Hippocampal formation (tissue), 2 donors: ENCODE measurements at places on chromosomes 7 and 10.

DNA sequence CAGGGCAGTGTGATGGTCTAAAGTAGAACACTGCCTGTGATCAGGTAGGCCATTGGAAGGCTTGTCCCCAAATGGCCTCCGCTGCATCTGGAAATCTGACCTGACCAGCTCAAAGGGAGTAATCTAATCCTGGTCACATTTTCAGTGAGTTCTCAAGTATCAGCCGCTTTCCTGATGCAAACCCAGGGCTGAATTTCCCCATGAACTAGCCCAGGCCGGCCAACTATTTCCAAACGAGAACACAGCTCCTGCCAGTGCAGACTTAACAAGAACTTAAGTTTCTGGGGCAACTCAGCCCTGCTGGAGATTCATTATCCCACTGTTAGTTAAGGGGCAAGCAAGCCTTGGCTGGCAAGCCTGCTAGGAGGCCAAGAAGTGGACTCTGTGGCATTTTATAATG, 59.6 kb upstream of the FAM180A start:
- DNase-seq = peak; percentile 45

DNA sequence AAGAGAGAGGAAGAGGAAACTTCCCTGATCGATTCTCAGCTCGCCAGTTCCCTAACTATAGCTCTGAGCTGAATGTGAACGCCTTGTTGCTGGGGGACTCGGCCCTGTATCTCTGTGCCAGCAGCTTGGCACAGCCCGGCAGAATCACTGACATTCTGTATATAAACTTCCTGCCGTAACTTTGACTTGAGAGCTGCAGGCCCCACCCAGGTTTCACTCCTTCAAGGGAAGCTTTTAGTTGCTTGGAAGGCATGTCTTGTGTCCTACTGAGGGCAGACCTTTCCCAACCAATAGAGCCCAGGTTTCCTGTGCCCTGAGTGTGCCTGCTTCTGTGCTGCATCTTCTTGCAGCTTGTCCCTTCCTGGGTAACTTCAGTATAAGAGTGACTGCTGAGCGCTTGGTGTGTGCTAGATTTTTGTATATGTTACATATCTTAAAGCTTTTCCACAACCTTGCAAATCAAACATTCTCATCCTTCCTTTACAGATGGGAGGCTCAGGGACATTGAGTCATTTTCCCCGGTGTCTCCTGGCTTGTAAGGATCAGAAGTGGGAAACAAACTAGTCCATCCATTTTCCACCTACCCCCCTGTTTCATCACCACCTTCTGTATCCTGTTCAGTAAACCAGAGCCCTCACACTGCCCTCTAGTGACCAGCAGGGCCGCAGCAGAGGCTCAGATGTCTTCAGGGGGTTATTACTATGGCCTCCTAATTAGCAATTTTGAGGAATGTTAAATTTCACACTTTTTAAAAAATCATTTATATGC, 225.2 kb upstream of the PRSS58 start:
- DNase-seq = peak; percentile 23

DNA sequence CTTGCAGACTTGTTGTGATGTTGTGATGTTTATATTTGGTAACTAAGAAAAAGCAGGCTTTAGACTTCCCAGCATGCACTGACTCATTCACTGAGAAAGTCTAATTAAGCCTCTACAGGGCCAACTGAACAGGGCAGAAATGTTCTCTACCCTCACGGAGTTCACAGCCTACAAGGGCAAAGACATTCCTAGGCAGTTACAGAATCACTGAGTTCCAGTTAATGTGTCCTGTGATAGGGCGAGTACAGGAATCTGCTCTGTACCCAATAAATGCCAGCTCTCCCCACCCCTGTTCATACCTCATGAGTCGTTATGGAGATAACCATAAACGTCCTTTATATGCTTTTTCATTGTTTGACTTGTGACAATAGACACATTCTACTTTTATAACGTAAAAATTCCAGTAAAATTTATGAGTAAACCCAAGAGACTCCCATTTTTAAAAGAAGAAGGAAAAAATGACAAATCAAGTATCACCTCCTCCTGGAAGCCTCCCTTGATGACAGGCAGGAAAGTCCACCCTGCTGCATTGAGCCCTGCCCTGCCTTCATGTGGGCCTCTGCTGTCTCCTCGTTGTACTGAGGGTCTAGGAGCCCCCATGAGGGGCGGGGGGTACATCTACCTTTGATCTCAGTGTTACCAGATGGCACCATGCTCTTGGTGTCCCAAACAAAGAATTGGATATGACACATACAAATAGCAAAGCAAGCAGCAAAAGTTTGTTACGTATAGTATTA, 14.3 kb downstream of the MUC12 start:
- no peak for DNase-seq

DNA sequence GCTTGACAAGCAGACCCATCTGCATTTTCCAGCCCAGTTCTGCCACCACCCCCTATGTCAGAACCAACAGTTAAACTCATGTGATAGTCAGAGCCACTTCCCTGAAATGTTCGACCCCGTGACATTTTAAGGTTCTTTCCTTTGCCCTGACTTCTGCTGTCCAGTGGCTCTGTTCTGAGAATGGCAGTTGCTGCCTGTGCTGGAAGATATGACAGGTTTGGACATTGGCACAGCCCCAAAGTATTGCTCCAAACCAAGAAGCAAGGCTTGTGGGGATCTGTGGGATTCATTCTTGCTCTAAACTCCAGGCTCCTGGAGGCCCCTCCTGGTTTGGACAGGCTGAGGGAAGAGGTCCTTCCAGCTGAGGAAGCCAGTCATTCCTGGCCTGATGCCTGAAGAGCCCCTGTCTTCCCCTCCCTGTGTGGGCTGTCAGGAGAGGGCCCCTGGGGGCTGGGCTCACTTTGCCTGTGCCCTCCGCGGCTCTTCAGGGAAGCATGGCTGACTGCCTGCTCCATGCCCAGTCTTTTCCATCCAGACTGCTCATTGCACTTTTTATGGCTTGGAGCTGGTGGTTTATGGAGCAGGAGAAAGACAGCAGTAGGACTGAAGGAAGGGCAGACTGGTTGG, 138.0 kb downstream of the CDH23 start:
- no peak for DNase-seq

- DNase-seq = no peak
These were observed 151.4 kb upstream of the PITRM1 start for GRCh38 chr10:3323865-3324498.

- DNase-seq = no peak
These were observed 17.8 kb downstream of the SDK1 start for GRCh38 chr7:3318874-3319273.

- DNase-seq = no peak
These were observed 31.7 kb upstream of the ASL start for GRCh38 chr7:66043681-66044497.

DNA sequence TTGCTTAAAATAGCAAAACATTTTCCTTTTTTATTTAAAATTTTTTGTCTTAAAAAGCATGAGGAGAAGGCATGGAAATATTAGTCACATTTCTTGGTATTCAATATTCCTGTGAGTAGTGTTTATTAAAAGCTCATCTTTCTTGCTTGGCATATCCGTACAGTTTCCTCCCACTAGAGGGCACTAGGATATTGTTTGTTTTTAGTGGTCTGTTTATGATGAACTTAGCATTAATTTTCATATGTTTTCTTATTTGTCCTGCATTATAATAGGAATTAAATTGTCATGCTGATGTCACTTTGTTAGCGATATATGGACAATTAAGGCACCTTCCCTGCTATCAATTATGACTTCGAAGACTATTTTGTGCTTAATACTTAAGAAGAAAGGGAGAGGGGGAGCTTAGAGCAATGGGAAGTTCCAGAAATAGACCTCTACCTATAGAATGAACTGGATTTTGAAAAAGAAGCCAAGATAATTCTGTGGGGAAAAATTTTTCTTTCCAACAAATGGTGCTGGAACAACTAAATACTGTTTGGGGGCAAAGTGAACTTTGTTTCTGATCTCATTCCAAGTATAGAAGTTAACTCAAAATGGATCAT, 91.0 kb upstream of the STRIP2 start:
- DNase-seq = peak; percentile 31

- no peak for DNase-seq
These were observed 33.4 kb upstream of the RSBN1L start for GRCh38 chr7:77662869-77663268.

- peak; percentile 81 for DNase-seq
These were observed at the start of gene MIOS for GRCh38 chr7:7566651-7567611. Gene MIOS, plus strand, starts transcription at chr7:7566884. Its CDS starts 5,592 bp downstream, at chr7:7572476.

DNA sequence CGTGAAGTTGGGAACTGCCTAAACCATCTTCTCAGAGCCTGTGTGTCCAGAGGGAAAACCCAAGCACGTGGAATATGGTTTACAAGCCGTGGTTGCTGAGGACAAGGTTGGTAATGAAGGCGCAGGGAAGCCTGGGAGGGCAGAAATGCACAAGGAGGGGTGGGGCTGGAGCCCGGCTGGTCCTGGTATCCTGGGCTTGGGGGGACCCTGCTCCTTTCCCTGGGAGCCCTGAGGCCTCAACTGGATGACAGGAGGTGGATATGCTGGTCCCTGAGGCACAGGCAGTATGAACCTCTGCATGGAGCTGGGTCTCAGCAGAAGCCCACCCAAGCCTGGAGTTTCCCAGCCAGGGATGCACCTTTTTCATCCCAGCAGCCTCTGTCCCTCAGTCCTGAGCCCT, 80.3 kb upstream of the RET start:
- no peak for DNase-seq

DNA sequence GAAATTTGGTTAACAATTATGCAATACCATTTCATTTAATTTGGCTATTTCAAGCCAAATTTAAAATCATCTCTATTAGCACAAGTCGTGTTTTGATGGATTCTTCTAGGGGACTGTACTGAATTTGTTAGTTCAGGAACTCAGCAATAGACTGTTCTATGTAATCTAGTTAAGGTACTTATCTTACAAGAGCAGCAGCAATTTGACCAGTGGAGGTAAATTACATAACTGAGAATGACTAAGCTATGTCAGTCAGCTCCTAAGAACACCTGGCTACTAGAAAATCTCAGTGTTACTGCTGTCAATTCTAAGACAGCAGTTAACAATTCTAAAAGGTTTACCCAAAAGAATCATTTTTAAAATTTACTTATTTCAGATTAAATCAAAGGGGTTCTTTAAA, 513.9 kb upstream of the ZWINT start:
- DNase-seq = no peak

DNA sequence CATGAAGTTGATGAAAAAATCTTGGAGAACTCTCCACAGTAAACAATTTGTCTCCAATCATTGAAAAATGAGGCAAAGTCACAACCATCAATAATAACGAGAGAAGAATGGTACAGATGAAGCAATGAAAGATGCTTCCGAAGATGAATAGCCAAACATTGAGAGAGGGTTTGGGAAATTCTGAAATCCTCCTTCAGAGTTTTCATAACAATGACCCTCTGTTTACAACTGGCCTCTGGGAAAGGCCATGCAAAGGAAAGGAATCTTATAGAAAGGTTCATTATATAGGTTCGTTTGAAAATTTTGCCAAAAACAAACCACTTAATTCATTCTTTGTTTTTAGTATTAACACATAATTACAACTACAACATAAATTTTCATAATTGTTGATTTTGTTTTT, 166.5 kb downstream of the ABCA13 start:
- no peak for DNase-seq

DNA sequence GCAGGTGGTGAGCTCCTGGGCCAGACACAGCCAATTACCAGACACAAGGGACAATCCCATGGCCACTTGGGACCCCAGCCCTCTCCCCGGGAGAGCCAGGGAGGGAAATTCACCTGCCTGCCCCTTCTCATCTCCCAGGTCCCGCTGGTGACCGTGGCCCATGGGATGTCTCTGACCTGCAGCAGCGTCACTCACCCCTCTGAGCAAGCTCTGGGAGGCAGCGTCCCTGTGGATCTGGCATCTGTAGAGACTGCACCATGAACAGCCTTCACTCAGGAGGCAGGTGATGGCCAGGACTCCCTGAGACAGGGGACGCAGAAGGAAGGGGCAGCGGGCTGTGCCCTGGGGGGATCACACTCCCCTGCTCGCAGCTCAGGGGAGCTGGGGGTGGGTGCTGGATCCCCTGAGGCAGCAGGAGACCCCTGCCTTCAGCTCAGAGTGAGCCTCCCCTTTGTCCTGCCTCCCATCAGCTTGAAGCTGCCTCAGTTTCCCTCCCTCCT, 90.8 kb downstream of the FOXL3 start:
- no peak for DNase-seq

DNA sequence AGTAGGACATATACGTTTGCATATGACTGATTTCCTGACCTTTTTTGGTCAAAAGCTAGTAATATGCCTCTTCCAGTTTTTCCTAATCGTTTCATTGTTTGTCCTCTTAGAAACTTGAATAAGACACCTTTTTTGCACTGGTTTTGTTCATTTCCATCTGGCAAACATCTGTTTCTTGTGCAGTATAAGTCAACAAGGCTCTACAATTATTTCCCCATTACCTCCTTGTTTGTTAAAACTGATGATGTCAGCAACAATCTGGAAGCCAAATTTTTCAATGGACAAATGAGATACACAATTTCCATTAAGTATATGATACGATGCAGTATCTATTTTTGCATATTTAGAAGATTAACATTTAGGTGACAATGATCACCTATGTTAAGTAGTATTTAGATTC, 148.8 kb downstream of the NRBF2 start:
- no peak for DNase-seq

GRCh38 chr7:41305001-41305400, 397.9 kb downstream of the INHBA start:
- DNase-seq = no peak

DNA sequence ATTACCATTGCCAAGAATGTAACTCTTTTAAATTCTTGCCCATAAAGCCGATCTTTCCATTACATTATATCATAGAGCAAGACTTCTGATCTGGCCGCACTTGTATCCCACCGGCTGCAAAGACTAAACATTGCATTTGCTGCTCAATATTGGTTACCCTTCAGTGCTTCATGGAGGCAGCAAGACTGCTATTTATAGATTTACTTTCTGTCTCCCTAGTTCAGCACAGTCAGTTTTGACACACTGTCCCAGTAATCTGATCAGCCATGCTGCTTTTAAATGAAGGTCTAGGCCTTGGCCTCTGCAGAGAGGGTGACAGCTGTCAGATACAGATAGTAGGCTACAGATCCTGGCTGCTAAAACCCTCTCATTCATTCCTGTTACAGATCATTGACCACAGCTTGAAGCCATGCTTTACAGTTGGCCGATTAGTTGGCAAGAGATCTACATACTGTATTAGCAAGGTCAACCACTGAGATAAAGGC, 562.6 kb upstream of the GALNT17 start:
- DNase-seq = no peak

DNA sequence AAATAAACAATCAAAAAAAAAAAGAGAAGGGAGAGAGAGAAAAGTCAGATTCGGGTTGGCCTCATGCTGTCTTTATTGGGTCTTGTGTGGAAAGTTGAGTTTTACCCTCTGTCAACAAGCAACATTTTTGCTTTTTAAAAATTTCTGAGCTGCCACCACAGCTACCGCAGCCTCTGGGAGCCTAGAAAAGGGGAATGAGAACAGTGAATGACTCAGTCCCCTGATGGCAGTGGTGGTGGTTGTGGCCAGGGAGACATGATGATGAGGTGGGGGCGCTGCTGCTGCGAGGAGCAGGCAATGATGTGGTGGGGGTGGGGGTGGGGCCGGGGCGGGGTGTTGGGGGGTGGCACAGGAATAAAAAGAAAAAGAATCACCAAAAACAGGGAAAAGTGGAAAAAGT, 20.0 kb upstream of the CREB3L2 start:
- no peak for DNase-seq
